ENCODE measurements at places on chromosomes 5 and 9.

- no peak for DNase-seq
Measured at GRCh38 chr5:148687427-148687826, 33.1 kb upstream of the HTR4 start.

- DNase-seq, result no peak
Measured at GRCh38 chr5:178460174-178460573, 130.0 kb downstream of the COL23A1 start.

- no peak for DNase-seq
Measured at GRCh38 chr9:127263237-127263636, 1.3 kb upstream of the GARNL3 start.

DNA sequence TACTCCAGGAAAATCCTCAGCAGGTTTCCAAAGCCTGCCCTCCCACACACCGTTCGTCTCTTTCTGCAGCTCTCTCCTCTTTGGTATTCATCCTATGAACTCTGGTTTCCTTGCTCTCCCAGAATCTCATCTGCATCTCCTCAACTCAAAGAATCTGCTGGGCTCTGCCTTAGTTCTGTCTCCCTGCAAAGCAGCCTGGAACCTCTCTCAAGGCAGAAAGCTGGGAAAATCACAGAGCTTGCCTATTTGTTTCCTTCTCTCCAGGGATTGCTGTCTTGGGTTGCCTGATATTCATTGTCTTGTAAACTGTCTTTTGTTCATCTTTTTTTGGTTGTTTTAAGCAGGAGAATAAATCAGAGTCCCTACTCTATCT lies 5.3 kb upstream of the ERAP2 start:
- DNase-seq, result no peak

- DNase-seq, result peak; percentile 13
Measured at GRCh38 chr5:129461711-129462332, 1.7 kb downstream of the ADAMTS19 start.

DNA sequence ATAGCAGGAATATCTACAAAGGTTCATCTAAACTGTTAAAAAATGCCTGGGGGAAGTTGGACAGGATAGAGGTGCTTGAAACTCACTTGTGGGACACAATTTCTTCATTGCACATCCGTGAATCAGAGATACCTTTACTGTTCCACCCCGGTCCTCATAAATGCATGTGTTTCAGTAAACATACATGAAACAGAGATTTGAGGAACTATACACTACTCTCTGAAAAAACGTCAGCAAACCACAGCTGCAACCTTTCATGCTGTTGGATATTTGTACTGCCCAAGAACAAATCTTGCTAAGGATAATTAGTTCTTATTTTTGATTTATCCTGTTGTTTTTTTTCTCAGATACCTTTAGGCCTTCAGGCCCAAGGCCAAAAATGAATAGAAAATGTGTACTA lies 337.3 kb downstream of the KDM4C start:
- DNase-seq, result no peak

DNA sequence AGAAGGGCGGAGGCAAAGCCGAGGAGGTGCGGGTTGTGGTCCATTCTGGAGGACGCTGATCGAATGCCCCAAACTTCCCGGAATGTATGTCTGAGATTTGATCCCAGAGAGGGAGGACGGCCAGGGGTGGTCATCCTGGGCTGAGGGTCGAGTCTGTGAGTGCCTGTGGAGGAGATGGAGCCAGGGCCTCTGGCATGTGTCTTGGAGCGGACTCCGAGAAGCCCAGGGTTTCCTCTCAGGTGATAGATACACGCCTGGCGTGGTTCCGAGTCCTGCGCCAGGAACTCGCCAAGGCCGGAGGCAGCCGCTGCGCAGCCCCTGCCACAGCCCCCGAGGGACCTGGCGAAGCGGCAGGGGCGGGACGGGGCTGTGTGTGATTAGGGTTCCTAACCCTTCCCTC lies 363 bp downstream of the ZNF454 start:
- no peak for DNase-seq

All from left renal cortex interstitium (tissue), 4 donors.